ENCODE measurements at places on chromosomes 7 and 10.

GRCh38 chr10:101969412-101969922 is 86.5 kb downstream of the ARMH3 start:
- DNase-seq, result no peak

- no peak for DNase-seq
Observed at GRCh38 chr10:79473496-79474095, 28.2 kb upstream of the ZCCHC24 start.

GRCh38 chr7:137990251-137990941 is 11.5 kb downstream of the CREB3L2 start:
- DNase-seq, result no peak

- DNase-seq, result no peak
Observed at GRCh38 chr7:134992626-134993179, 6.4 kb downstream of the AGBL3 start.

DNA sequence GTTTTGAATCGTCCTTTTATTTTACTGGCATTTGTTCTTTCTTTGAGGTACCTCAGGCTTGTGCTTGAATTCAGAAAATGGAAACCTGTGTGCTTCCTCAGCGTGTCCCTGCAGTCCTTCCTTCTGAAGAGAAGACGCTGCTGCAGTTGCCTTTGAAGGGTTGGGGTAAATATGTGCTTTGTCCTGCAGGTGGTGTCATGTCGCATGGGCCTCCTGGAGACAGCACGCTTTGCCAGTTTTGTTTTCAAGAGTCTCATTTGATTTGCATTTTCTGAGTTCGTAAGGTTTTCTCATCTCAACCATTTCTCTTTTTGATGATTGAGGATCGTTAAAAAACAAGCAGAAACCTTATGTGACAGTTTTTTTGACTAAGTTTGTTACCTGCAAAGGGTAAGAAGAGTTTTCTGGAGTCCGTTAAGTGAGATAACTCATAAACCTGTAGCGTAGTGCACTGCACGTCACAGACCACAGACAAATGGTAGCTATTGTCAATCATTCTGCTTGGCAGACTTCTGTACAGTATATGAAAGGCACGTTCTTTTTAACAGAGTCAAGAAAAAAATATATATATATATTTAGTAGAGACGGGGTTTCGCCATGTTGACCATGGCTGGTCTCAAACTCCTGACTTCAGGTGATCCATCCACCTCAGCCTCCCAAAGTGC is 57.0 kb downstream of the CDC123 start:
- DNase-seq, result no peak

DNA sequence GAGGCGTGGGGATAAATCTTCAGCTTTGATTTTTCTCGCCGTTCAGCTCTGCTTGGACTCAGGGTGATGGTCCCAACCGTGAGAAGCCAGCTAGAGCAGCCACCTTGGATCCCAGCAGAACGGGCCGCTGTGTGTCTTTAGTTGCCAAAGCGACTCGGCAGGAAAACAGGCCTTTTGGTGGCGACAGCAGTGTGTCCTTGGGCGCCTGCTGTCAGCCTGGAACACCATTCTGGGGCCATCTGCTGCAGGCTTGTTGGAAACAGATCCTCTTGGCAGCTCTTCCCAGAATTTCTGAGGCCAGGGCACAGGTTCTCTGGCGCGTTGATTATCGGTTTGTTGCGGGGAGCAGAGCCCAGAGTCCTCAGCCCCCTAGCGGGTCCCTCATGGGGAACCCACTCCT is 97.6 kb downstream of the CUX1 start:
- no peak for DNase-seq

DNA sequence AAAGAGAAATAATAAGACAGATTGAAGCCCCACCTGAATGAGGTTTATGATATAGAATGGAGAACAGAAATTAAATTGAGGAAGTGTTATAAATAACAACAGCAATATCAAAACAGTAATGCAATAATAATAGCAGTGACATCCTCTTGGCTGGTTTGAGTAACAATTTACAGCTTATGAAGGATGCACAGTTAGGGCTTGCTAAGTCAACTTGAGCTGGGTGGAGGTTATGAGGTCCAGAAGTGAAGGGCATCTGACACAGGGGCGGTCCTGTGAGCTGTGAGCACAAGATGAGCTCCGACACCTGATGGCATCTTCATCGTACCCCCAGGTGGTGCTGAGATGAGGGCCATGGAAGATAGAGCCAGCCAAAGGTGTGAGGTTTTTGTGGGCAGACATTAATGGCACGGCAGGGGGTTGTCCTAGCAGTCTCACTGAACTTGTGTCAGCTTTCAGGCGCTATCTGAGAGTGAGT is 30.5 kb downstream of the ARHGAP22 start:
- no peak for DNase-seq

DNA sequence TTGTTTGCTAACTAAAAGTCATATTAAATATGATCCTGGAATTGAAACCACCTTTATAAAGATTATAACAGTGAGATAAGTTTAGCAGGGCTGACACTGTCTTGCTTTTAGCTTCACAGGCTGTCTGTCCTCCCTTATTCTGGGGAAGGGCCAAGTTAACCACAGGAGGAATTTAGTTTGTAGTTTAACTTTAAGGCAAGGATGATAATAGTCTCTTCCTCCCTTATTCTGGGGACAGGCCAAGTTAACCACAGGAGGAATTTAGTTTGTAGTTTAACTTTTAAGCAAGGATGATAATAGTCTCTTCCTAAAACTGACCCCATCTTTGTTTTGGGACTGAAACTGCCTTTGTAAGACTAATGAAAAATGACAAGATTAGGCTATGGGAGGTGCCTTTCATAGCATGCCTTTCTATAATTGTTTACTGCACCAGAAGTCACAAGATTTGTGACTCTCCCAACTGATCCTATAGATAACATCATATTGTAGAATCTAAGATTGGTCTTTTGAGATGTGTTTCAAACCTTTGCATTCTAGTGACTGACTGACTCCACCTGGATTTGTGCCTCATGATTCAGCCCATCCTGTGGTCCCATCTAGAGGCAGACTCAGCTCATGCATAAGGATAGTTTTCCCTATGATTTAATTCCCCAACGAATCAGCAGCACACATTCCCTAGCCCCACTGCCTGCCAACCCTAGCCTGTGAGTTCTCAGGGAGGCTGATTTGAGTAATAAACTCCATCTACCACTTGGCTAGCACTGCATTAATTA is 212.0 kb downstream of the MAGI2 start:
- DNase-seq, result no peak

GRCh38 chr10:61500460-61500859 is 47.3 kb upstream of the TMEM26 start:
- DNase-seq, result no peak

GRCh38 chr7:4240520-4241303 is 441.4 kb upstream of the FOXK1 start:
- no peak for DNase-seq

- DNase-seq, result no peak
Observed at GRCh38 chr10:128167926-128168520, 41.8 kb upstream of the MKI67 start.

- no peak for DNase-seq
Observed at GRCh38 chr7:23298141-23298881, 828 bp upstream of the MALSU1 start.

DNA sequence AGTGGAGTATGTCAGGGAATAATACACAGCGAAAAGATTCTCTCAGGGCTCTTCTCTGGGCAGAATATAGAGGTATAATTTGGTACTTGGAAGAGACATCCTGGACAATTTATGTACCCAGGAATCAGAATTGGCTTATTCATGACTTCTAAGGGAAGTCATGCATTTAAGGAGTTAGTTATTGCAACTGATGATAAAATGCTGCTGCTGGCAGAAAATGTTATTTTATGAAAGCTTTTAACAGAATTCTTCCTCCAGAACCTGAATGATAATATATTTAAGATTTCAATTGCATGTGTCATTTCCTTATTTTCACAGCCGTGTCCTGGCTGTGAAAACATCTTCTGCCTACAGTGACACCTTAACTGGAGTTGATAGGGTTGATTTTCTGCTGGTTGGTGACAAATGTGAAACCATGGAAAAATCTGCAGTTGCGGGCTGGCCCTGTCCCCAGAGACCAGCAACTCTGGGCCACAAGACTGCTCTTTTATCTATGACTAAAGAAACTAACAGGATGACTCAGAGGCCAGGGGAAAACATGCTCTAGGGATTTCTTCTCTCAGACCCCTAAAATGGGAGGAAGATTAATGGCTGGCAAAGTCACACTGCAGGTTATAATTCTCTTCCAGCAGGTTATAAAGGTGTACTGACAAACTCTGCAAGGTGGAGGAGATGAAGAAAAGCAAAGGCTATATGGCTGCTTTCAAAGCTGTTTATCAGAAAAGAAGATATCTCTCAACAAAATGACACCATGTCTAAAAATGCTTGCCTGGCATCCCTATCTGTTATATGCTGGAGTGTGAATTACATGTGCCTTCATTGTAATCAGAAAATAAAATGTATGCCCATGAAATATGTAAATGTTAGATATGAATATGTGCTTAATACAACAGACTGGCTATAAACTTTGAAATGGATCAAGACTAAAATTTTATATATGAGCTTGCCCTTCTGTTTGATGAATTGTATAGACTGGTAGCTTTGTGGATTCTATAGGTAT is 12.1 kb upstream of the TRUB1 start:
- DNase-seq, result peak; percentile 10

DNA sequence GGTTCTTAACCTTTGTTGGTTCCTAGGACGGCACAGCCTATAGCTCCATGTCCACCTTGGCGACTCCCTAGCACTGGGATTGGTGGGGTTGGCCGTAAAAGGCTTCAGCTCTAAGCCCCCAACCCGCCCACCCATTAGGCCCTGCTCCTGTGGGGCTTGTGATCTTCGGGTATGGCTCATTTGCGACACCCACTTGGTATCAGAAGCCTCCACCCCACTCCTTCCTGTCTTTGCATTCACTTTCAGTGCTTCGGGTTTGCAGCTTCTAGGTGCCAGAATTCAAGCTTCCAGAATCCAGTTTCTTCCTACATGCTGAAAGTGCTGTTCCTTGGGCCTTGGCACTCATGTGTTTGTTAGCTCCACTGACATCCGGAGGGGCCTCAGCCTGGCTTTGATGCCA is 39.5 kb downstream of the HABP2 start:
- DNase-seq, result no peak

DNA sequence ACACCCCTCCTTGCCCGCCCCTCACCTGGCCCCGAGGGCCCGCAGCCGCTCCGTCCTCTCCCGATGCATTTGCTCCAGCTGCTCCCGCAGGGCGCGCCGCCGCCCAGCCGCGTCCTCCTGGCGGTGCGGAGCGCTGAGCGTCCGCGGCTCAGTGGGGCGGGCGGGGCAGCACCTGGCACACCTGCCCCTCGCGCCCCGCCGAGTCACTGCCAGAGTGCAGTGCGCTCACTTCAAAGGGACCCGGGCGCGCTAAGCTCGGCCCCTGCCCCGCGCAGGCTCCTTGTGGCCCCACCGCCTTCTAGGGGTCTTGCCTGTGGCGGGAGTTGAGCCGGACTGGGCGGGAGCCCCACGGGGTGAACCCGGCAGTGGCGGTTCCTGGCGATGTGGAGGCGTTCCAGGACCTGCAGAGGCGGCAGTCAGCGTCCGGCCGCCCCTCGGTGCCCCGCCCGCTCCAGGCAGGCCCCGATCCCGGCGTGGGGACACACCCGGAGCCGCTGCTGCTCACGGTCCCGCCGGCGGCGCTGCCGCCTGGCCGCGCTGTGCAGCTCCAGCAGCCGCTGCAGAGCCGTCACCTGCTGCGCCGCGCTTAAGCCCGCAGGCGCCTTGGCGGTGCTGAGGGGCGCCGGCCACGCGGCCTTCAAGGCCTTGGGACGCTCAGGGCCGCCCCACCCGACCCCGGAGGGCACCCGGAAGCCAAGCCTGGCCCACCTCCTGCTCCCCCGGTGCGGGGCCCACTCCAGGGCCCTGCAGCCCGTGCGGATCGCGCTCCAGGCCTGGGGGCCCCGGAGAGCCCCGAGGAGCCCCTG is 6.7 kb downstream of the ATP6V1F start:
- peak; percentile 24 for DNase-seq

DNA sequence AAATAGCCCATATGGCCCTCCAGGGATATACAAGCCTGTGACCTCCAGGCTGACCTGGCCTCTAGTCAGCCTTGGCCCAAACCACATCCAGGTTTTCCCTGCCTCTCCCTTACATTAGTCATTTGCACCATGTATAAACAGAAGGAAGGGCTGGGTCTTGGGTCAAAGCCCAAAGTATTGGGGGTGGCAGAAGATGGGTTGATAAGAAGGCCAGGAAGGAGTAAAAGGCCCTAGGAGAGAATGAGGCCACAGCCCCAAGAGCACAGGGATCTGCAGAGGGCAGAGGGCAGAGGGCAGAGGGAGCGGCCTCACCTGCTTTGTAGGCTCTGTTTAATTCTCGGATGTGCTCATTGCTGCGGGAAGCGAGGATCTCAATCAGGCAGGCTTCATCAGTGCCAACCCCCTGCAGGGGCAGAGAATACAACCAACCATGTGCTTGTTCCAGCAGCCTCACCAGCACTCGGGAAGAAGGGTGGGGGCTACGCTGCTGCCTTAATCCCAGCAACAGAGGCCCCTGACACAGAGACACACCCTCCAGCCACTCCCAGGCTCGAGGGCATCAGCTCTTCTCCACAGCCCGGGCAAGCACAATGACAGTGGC is 31.3 kb downstream of the PLAC9 start:
- no peak for DNase-seq

GRCh38 chr7:22990588-22990949 is 23.4 kb downstream of the HYCC1 start:
- no peak for DNase-seq

DNA sequence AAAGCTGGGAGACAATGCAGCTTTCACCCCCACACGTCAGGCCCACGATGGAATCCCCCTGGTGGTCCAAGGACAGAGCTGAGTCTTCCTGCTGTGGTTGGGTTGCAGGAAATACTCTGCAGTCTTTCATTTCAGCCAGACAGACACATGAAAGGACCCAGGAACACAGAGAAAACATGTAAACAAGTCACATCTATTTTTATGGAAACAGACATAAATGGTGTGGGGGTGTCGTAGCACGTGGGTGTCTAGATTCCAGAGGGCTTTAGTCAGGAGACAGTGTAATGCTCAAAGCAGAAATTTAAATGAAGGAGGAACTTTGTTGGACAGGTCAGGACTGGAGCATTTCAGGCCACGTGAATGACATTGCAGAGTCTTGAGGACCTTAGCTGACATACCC is 444.6 kb downstream of the SUGCT start:
- DNase-seq, result no peak

- DNase-seq, result no peak
Observed at GRCh38 chr7:10939237-10939910, 34.3 kb upstream of the PHF14 start.

GRCh38 chr7:105738133-105738532 is 138.3 kb downstream of the ATXN7L1 start:
- DNase-seq, result no peak

- DNase-seq, result no peak
Observed at GRCh38 chr10:106836933-106837663, 327.4 kb downstream of the SORCS1 start.

DNA sequence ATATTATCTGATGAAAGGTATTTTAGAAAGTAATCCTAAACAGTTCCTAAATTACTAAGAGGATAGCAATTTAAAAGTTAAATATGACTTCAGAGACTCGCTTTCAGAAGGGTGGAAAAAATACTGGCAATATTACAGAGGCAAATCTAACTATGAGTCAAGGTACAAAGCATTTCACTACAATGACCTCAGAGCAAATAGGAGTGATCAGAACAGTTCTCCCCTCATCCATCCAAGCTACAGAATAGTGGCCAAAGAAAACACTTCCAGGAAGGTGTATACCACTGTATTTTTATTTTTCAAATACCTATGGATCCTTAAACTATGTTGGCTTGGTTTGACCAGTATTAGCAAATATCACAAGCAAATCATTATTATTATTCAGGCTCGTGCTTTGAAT is 112.8 kb upstream of the ODAD2 start:
- DNase-seq, result no peak
